Stomach (tissue), 19 donors: ENCODE measurements at places on chromosomes 2 and 18.

GRCh38 chr2:158187908-158188307, 86.2 kb downstream of the UPP2 start:
- peaks cover 59% of the 10 kb centered on the region for H3K4me1 ChIP-seq
- DNase-seq: no peak
- no peaks in the 10 kb centered on the region for H3K36me3 ChIP-seq
- H3K27me3 ChIP-seq: no peaks in the 10 kb centered on the region

- DNase-seq: no peak
- no peaks in the 10 kb centered on the region for H3K4me1 ChIP-seq
- no peak overlapping the region for H3K27ac ChIP-seq
- H3K4me3 ChIP-seq: no peak overlapping the region
- H3K36me3 ChIP-seq: no peaks in the 10 kb centered on the region
These were observed 154.7 kb downstream of the RBM43 start for GRCh38 chr2:151106805-151107506.

DNA sequence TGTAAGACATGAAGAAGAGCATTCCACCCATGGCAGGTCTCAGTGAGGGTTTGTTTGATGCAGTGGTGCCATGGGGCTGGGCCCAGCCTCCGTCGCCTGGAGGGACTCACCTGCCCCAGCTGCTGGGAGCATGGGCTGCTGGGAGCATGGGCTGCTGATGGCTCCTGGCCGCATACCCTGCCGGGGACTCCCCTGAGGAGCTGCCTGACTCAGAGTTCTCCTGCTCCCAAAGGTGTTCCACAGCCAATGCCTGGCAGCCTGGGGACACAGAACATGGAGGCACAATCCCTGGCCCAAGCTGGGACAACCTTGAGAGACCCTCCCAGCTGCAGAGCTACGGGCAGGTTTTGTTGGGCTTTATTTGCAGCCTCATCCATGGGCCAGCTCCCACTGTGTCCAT, 108.4 kb downstream of the COPS8 start:
- peaks cover 46% of the 10 kb centered on the region for H3K4me1 ChIP-seq
- H3K36me3 ChIP-seq: no peaks in the 10 kb centered on the region
- no peak for DNase-seq
- no peaks in the 10 kb centered on the region for H3K27me3 ChIP-seq

DNA sequence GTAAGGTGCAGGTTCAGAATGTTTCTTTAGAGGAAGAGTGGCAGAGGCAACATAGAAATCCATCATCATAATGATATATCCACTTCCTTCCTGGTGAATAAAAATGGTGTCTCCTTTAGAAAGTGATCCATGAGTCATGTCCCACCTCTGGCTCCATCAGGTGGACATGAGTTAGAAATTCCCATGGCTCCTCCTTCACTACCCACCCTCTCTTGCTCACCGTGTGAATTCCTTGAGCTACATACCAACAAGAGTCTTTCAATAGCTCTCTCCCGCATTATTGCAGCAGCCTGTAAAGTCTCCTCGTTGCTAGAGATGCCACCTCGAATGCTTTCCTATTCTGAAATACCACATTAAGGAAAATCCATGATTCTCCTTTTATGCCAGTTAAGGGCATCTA, 317.6 kb downstream of the LNPK start:
- H3K36me3 ChIP-seq: no peaks in the 10 kb centered on the region
- no peaks in the 10 kb centered on the region for H3K4me1 ChIP-seq
- no peak for DNase-seq
- H3K4me3 ChIP-seq: no peak overlapping the region
- H3K27ac ChIP-seq: no peak overlapping the region
- H3K27me3 ChIP-seq: peaks cover 59% of the 10 kb centered on the region

GRCh38 chr2:112666761-112667122, 21.0 kb downstream of the SLC20A1 start:
- H3K27me3 ChIP-seq: no peaks in the 10 kb centered on the region
- peaks cover 23% of the 10 kb centered on the region for H3K36me3 ChIP-seq
- H3K4me1 ChIP-seq: peaks cover 4% of the 10 kb centered on the region
- H3K4me3 ChIP-seq: no peak overlapping the region

GRCh38 chr2:69149631-69150215, 136.7 kb downstream of the ANTXR1 start:
- no peaks in the 10 kb centered on the region for H3K36me3 ChIP-seq
- H3K27ac ChIP-seq: peak overlapping the region; percentile 5
- H3K4me1 ChIP-seq: peaks cover 22% of the 10 kb centered on the region
- H3K27me3 ChIP-seq: no peaks in the 10 kb centered on the region
- H3K4me3 ChIP-seq: no peak overlapping the region

- H3K36me3 ChIP-seq: no peaks in the 10 kb centered on the region
- no peaks in the 10 kb centered on the region for H3K27me3 ChIP-seq
- H3K4me1 ChIP-seq: no peaks in the 10 kb centered on the region
- no peak for DNase-seq
These were observed 8.9 kb upstream of the REL start for GRCh38 chr2:60872510-60872928.

DNA sequence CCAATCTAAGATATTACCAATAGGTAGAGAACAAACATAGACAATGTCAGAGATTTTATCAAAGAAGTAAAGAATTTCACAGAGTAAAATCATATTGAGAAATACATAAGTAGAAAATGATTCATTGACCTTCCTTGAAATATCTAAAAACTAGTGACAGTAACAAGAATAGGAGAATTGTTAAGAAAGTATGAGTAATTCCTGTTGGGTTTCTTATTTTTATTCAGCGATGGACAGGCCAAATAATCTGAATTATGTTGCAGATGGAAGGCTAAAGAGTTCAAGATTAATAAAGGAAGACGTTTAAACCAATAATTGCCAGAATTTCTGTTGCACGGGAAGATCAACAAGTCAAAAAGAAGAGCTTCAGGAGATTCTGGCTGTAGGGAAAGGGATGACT, 163.4 kb upstream of the RASGRP3 start:
- peaks cover 8% of the 10 kb centered on the region for H3K36me3 ChIP-seq
- no peak overlapping the region for H3K4me3 ChIP-seq
- H3K27ac ChIP-seq: no peak overlapping the region
- H3K27me3 ChIP-seq: no peaks in the 10 kb centered on the region
- no peak for DNase-seq

- H3K27me3 ChIP-seq: no peaks in the 10 kb centered on the region
- no peak for DNase-seq
- no peak overlapping the region for H3K4me3 ChIP-seq
- peaks cover 7% of the 10 kb centered on the region for H3K4me1 ChIP-seq
These were observed 261.9 kb upstream of the SALL3 start for GRCh38 chr18:78717766-78718150.

DNA sequence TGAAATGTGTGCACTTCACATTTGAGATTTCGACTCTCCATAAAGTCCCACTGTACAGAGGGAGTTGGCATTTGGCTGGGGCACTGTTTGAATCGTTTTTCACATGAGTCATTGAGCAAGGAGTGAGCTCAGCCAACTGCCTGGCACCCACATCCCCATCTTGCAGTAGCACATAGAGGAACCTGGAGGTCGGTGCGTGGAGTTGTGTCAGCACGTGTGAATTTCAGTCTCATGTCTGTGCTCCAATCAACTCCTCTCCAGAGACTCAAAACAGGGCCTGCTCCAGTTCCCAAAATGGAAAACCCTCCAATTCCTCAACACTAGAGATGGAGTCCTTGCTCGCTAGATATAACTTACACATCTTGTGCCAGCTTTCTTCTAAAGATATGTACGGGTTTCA, 126.8 kb upstream of the CAPN13 start:
- H3K27me3 ChIP-seq: no peaks in the 10 kb centered on the region
- H3K4me3 ChIP-seq: no peak overlapping the region
- no peaks in the 10 kb centered on the region for H3K36me3 ChIP-seq

- no peak for DNase-seq
- no peak overlapping the region for H3K4me3 ChIP-seq
- H3K27ac ChIP-seq: no peak overlapping the region
- H3K36me3 ChIP-seq: no peaks in the 10 kb centered on the region
- H3K4me1 ChIP-seq: peaks cover 25% of the 10 kb centered on the region
These were observed 108.2 kb upstream of the SMAD2 start for GRCh38 chr18:48038636-48039035.

GRCh38 chr18:12309683-12310198, 1.7 kb downstream of the TUBB6 start:
- DNase-seq: no peak
- peaks cover 51% of the 10 kb centered on the region for H3K27me3 ChIP-seq
- no peaks in the 10 kb centered on the region for H3K36me3 ChIP-seq
- H3K27ac ChIP-seq: peak overlapping the region; percentile 92
- H3K4me3 ChIP-seq: peak overlapping the region; percentile 58
- peaks cover 73% of the 10 kb centered on the region for H3K4me1 ChIP-seq
